Globus pallidus (tissue), 1 donor: ENCODE measurements at places on chromosomes 5 and 9.

DNA sequence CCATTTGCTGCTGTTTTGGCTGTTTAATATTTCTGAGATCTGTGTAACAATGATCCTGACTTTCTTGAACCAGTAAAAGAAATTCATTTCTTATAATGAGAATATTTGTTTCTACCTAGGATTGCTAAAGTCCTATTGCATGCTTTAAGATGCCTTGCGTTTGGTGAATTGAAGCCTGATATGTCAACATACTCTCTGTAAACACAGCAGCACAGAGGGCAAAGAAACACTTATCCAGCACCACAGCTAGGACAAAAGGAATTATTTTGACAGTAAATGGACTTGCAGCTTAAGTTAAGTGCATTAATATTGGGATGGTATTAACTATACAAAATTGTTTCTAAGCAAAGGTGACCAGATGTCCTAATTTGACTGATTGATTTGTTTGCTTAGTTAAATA lies 2031.2 kb upstream of the CDH6 start:
- no peak for DNase-seq

DNA sequence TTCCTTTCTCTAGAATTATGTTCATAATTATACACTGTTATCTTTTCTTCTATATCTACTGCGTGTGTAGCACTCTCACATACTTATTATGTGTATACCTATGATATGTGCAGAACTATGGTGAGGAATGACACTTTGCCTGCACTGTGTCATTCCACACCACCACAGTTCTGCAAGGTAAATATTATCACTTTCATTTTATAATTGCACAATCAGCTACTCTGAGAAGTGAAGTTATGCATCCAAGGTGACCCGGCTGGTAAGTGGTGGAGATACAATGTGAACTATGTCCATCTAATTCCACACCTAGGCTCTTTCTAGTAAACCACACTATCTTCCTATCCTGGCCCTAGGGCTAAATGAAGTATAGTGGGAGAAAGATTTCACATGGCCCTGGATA lies 170.1 kb upstream of the ATP10B start:
- DNase-seq: no peak

DNA sequence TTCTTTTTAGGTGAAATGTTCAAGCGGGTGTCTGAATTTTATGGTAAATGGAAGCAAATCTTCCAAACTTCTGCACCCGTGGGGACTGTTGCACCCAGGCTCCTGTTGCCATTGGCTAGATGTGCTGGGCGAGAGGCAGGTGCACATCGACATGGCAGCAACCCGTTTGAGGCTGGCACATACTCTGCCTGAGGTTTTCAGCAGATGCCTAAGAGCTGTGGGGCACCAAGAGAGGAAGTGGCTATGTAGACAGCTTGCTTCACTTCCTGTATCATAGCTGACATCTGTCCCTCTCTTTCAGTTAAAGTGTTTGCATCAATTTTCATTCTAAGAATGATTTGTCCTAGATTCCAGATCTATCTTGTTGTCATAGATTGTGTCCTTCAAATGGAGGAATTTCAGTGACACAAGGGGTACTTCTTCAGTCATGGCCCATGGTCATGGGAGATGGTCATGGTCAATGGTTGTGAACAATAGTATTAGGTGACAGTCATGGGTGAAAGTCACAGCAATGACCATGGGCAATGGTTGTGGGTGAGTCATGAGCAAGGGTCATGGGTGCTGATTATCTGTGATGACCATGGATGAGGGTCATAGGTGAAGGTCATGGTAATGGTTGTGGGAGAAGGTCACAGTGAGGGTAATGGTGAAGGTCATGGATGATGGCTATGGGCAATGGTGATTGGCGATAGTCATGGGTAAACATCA lies 115.1 kb upstream of the IRX4 start:
- no peak for DNase-seq

DNA sequence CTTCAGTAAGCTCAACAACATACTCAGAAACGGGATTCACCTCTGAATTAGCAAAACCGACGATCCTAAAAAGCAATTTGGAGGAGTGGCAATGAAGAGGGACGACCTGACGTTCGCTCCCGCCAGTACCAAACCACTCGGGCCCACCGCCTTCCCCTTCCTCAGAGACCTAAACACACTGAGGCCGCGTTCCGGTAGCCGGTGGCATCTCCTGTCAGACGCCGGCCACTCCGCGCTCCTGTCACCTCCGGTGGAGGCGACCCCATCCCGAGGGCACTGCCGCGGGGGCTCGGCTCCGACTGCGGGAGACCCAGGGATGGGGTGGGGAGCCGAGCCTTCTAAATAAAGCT lies 617 bp downstream of the PPP6C start:
- DNase-seq: no peak

GRCh38 chr5:126777257-126777974 lies 480 bp downstream of the LMNB1 start:
- peak; percentile 29 for DNase-seq

DNA sequence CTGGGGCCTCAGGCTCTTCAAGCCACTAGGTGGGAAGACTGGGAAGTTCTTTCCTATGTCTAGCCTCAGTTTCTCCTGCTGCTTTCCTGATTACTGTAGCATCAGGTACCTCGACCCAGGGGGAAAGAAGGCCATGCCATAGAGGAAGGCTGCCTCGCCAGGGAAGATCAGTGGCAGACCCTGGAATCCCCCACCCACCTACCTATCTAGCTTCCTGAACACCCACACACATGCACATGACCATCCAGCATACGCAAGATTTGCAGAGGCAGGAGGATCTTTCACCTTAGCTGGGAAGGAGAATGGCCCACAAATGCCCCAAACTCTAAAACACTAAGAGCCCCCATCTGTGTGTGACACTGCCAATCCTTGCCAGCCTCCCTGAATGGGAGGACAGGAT lies 8.0 kb downstream of the NR5A1 start:
- no peak for DNase-seq

DNA sequence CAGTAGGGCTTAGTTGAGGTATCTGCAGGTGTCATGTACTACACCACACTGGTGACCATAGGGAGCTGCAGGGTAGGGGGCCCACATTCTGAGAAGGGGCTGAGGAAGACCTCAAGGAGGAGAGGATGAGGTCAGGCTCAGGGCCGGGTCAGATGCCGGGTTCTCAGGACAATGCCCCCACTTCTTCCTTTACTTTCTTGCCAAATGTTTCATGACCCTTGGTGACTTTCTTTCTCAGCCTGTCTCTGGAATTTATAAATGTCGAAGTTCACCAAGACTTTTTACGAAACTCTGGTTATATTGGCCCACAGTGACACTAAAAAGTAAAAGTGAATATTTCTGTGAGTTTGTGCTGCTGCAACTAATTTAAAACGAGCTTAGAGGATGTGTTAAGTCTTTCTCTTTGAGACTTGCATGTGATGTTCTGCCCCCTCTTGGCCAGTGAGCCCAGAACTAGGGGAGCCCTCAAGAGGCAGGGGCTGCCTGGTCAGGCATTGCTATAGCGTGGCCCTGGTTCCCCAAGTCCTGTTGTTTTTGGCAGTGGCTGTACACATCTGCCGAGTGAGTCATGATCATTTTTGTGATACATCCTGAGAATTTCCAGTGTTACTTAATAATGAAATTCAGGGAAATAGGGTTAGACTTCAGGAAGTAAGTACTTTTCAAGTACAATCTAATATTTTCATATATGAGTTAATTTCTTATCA lies 11.2 kb downstream of the ACO1 start:
- DNase-seq: no peak

- DNase-seq: peak; percentile 26
Observed at GRCh38 chr5:74294231-74294705, 346.3 kb downstream of the ENC1 start.

GRCh38 chr9:133230093-133230492 lies 21.0 kb upstream of the OBP2B start:
- DNase-seq: no peak

DNA sequence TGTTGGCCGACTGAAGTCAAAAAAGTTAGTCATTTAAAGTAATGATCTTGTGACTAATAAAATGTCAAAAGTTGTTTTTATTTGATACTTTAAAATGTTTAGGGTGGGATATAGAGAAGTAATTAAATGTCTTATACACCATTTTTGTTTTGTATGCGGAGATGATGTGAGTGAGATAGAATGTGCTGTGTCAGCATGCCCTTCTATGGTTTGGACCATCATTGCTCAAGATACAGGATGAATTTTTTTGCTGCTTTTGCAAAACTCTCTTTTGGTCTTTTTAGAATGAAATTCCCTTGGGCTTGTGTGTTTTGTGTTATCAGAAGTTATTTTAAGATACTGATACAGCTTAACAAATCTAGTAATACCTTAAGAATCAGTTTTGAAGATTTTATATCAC lies 12.5 kb downstream of the SRFBP1 start:
- DNase-seq: no peak

GRCh38 chr5:173667702-173668101 lies 51.3 kb upstream of the BOD1 start:
- DNase-seq: no peak

DNA sequence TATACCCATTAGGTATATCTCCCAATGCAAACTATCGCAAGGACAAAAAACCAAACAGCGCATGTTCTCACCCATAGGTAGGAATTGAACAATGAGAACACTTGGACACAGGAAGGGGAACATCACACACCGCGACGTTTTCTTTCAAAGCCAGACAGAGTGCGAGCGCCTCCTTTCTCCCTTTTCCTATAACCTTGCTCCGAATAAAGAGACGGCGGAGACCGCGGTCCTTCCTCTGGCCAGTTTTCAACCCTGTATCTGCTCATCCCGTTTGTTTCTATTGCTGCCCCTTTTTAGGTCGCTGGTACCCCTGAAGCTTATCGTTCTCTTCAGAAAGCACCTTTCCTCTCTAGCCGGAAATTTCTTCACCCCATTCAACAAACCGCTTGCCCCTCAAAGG lies 1.3 kb downstream of the LVRN start:
- DNase-seq: no peak

GRCh38 chr9:133109931-133110650 lies 10.9 kb downstream of the RALGDS start:
- DNase-seq: no peak

DNA sequence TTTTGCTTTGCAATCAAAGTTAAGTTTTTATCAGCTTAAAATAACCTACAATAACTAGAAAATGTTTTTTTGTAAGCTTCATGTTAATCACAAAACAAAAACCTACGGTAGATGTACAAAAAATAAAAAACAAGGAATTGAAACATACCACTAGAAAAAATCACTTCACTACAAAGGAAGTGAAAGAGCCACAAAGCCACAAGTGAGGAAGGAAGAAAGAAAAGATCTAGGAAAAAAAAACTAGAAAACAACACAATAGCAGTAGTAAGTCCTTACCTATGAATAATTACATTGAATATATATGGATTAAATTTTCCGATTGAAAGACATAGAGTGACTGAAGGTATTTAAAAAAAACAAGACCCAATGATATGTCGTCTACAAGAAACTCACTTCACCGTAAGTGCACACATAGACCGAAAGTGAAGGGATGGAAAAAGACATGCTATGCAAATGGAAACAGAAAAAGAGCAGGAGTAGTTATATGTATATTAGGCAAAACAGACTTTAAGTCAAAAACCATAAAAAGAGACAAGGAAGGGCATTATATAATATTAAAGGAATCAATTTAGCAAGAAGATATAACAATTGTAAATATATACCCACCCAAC lies 13.4 kb upstream of the ZDHHC21 start:
- no peak for DNase-seq

DNA sequence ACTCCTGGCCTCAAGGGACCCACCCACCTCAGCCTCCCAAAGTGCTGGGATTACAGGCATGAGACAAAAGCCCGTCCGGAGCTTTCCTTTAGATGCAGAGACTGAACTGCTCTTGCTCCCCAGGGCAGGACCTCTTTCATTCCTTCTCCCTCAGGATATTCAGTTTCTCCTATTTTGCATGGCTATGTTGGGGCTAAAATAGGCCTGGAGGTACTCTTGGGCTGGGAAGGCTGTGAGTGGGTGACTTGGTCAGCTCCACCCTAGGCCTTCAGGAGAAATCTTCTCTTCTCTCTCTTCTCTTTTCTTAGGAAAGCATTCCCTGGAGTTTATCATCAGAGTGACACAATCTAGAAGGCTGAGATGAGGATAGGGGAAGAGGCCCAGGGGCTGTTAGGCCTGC lies 126.4 kb downstream of the LRRC70 start:
- DNase-seq: no peak

- no peak for DNase-seq
Observed at GRCh38 chr9:71144495-71144894, 23.1 kb upstream of the TRPM3 start.

- peak; percentile 90 for DNase-seq
Observed at GRCh38 chr5:96336351-96336985, 96.6 kb downstream of the PCSK1 start.

DNA sequence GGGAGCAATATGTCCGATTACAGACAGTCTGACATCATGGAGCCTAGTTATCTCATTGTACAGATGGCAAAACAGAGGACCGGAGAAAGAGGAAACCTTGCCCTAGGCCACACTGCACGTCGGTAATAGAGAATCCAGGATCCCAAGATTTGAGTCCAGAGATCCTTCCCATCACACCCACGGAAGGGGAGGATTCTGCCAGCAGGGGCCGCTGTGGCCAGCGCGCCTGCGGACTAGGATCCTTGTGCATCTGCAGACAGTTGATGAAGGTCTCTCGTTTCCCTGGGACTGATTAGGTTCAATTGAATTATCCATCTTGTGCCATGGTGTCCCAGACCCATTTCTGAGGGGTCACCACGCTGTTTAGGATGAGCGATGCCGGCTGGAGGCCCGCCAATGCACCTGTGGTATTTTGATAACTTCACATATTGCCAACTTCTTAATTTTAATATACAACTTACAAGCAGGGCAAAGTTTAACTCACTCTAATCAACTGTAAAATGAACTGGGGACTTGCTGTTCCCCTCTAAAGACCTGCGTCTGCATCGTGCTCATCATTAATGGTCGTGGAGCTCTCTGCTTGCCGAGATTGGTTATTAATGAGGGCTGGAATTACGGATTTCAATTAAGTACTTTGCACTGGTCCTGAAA lies 592.7 kb upstream of the BRINP1 start:
- peak; percentile 5 for DNase-seq

GRCh38 chr9:10127867-10128266 lies 484.9 kb downstream of the PTPRD start:
- no peak for DNase-seq

DNA sequence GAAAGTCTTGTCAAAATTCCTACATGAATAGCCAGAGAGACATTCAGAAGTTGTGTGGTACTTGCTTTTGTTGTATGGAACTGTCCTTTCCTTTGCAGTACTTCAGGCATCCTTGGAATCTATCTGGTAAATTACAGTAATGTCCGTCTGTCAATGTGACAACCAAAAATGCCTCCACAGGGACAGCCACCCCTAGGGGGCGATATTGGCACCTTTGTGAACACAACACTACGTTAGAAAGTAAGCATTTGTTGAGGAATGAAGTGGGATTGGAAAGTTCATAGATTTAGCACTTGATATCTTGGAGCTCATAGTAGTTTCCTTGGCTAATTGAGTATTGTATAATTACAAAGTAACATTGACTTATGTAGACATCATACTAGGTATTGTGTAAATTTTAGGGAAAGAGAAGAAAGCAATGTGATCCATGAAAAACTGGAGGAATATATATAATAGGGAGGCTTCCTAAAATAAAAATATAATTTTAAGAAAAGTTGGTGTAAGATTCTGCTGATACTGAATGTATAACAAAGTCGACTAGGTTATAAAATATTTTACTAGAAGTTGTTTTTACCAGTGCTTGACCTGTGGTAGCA lies 32.7 kb downstream of the TMEFF1 start:
- peak; percentile 51 for DNase-seq
